Activated CD8-positive, alpha-beta memory T cell treated with anti-CD3 and anti-CD28 coated beads for 4 hours (primary cell): ENCODE measurements at places on chromosomes 4 and X.

- DNase-seq: no peak
Measured at GRCh38 chr4:75213480-75213879, 280.6 kb downstream of the PARM1 start.

GRCh38 chrX:31271615-31272471 is 200.0 kb upstream of the FTHL17 start:
- DNase-seq: no peak

DNA sequence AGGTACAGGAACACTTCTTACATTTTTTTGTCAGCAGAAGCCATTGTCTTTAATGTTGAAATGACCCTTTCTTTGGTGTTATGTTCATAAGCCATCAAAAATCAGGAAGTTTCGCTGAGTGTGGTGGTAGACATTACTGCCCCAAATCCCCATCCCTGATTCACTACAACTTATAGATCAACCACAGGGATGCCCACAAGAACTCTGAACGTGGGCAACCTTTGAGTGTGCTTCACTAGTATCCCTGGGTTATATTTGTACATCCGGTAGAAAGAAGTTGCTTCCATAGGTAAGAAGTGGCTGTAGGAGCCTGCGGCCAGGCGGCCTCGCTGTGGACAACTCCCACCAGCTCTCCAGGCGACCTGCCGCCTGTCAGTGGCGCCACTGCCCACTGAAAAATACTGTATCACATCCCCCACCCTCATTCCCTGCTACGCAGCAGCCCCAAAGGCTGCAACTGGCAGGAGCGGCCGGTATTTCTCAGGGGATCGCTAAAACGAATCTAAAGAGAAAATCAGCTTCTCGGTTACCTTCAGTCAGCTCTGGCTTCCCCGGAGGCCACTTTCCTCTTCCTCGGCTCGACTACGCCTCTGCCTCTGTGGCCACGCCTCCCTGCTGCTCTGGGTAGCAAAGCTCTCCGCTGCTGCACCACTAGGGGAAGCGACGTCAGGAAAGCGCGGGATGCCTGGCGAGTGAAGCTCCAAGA is 13.9 kb upstream of the ETDC start:
- peak; percentile 35 for DNase-seq

DNA sequence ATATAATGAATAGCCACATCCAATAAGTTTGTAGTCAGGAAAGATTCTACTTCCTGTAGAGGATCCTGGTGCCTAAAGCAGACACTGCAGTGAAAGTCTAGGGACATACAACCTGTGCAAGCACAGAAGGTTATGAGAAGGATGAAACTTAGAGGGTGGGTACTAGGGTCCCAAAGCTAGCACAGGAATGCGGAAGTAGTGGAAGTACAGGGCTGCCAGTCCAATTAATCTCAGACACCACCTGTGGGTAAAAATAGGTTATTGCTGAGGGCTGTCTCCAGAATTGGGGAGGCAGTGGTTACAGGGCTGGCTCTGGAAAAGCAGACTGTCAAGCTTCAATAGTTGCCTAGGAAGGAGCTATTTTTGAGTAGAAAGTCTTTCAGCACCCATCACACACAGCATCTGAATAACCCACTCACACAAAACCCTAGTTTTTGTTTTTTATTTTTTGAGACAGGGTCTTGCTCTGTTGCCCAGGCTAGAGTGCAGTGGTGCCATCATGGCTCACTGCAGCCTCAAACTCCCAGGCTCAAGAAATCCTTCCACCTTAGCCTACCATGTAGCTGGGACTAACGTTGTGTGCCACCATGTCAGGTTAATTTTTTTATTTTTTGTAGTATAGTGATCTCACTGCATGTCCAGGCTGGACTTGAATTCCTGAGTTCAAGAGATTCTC is 50.8 kb upstream of the ELF2 start:
- DNase-seq: no peak

DNA sequence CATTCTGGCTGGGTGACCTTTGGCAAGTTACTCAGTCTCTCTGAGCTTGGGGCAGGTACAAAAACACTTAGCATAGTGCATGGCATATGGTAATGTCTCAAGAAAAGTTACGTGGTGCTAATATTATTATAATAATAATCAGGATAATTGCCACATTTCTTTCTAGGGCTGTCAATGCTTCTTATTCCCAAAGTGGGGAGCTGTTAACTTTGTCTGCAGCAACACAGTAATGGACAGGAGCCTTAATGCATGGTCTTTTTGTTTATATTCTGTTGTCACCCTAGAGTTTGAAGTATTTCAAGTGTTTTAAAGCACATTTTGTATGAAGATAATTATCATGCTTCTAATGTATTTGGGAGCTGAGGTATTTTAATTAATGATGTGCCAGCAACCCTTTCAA is 121.8 kb downstream of the FHIP1A start:
- no peak for DNase-seq

GRCh38 chr4:13933191-13933590 is 305.7 kb upstream of the BOD1L1 start:
- no peak for DNase-seq

- DNase-seq: no peak
Measured at GRCh38 chr4:110514889-110515479, 39.0 kb downstream of the ENPEP start.

- DNase-seq: no peak
Measured at GRCh38 chrX:115036029-115036428, 18.6 kb upstream of the IL13RA2 start.

GRCh38 chrX:124208660-124209059 is 123.8 kb upstream of the TEX13D start:
- DNase-seq: no peak

DNA sequence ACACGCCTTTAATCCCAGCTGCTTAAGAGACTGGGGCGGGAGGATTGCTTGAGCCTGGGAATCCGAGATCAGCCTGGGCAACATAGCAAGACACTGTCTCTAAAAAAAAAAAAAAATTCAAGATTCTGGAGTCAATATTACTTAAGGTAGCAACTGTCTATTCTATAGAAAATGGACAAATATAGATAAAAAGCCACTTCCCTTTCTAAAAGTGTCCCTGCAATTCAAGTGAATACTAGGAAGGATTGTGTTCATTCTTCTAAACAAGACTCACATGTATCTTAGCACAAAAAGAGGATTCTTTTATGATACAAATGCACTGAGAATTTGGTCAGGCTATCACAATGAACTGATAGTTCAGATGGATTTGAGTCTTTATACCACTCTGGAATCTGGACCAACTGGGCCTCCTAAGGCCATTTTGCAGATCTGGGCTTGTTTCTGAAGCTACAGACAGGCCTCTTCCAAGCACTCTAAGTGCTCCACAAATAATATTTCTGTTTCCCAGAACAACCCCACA is 7.0 kb downstream of the PKD2 start:
- DNase-seq: no peak

DNA sequence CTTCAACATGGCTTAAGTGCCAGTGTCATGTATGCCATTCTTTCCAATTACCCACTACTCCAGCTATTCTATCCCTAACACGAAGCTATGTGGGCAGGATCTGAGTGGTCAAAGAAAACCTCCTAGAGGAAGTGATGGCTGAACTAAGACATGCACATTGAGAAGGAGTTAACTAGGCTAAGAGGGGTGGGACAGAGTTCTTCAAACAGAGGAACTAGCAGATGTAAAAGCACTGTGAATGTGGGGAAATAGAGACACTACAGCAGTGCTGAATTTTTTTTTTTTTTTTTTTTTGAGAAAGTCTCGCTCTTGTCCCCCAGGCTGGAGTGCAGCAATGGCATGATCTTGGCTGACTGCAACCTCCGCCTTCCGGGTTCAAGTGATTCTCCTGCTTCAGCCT is 6.2 kb downstream of the JCHAIN start:
- DNase-seq: no peak

DNA sequence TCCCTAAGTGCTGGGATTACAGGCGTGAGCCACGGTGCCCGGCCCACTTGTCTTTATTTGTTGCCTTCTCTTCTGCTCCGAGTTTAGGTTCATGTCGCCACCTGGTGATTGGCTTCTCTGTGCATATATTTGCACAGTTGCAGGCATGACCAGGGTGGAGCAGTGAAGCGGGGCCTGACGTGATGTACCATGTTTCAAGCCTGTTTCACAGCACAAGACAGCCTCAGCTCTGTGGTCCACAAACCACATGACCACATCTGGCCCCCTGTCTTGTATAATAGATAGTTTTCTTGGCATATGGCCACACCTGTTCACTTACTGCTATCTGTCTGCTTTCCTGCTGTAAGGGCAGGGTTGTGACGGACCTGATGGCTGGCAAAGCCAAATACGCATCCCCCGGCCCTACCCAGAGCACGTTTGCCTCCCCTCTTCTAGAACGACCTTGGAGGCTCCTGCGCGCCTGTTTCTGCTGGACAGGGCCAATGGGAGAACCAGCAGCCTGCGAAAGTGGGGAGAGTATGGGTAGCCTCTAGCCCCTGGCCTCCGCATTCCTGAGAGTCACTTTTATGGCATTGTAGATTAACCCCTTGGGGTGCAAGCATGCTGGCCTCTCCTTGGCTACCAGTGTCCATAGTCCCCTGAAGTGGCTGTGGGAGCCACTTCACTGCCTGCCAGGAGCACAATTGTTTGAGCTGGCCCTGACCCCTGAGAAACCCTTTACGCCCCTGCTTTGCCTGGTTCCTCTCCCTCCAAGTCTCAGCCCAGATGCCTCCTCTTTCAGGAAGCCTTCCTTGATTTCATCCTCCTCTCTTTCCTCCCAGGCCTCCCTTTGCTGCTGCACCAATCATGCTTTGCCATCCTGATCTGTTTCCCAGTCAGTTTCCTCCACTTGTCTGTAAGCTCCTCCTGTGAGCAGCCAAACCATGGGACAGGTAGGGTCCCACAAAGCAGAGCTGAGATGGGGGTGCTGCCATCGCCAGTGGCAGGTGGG is 6.0 kb upstream of the SH3TC1 start:
- DNase-seq: no peak

DNA sequence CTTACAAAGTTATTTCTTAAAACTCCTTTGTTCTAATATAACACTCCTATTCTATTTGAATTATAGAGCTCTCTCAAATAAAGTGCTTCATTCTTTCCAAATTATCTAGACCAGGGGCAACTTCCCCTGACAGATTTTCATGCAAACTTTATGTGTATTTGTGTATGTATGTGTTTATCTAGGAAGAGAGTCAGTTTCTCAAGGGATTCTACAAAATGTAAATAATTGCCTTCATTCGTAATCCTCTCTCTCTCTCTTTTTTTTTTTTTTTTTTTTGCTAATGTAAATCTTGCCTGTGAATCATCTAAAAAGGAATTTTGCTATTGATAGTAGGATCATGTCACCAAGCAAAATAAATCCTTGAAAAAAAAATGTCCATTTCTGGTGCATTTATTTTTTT is 38.9 kb upstream of the RBPJ start:
- DNase-seq: no peak

DNA sequence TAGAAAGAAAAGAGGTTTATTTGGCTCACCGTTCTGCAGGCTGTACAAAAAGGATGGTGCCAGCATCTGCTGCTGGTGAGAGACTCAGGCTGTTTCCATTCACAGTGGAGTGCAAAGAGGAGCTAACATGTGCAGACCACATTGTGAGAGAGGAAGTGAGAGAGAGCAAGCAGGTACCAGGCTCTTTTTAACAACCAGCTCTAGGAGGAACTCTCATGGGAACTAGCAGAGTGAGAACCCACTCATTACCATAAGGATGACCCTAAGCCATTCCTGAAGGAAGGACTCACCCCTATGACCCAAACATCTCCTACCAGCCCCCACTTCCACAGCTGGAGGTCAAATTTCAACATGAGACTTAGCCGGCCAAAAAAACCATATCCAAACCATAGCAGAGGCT is 158.6 kb upstream of the ADGRL3 start:
- no peak for DNase-seq

GRCh38 chr4:67394879-67395278 is 150.4 kb downstream of the CENPC start:
- no peak for DNase-seq

DNA sequence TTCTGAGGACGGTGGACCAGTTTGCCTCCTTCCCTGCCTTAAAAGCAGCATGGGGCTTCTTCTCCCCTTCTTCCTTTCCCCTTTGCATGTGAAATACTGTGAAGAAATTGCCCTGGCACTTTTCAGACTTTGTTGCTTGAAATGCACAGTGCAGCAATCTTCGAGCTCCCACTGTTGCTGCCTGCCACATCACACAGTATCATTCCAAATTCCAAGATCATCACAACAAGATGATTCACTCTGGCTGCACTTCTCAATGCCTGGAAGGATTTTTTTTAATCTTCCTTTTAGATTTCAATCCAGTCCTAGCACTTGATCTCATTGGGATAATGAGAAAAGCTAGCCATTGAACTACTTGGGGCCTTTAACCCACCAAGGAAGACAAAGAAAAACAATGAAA is 255.3 kb downstream of the RAPGEF2 start:
- DNase-seq: no peak

- DNase-seq: no peak
Measured at GRCh38 chr4:121096629-121097028, 24.3 kb upstream of the NDNF start.

DNA sequence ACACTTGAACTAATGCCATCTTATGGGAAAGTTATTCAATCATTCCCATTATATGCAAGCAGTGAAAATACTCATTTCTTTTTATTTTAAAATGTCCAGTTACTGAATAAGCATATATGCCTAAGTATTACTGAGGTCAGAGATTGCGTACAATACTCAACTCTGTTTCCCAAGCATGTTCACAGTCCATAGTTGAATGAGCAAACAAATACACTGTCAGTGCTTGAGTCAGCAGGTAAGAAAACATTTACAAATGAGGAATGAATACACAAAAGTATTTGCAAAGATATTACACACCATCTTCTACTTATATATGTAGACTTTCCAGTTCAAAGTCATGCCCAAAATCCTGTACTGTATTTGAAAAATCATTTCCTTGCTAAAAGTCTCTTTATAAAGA is 74.1 kb downstream of the TSPAN5 start:
- no peak for DNase-seq

DNA sequence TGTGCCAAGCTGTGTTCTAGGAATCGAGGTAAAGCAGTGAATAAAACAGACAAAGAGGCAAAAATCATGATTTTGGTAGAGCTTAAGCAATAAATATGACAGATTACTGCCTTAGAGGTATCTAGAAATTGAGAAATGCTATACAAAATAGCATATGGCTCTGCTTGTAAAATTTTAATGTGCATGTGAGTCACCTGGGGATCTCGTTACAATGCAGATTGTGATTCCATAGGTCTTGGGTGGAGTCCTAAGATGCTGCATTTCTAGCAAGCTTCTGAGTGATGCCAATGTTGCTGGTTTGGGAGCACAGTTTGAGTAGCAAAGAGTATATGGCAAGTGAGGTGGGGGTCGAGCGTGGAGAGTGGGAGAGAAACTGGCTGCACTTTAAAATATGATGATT is 697.3 kb upstream of the MAGEB2 start:
- no peak for DNase-seq

DNA sequence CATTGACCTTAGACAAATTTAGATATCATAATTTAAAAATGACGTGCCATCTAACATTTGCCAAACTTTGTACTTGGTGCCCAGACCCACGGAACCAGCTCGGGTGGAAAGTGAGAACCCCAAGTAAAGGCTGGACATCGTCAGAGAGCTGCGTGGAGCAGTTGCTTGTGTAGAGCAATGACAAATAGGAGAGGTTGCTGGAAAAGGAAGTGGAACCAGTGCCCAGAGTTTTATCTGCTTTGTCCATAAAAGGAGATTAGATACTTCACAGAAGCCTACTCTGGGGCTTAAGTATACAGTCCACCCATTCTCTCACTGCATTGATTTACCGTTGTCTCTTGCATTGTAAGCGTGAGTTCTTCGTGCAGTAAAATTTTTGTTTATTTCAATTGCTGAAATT is 5.4 kb upstream of the TBC1D1 start:
- no peak for DNase-seq
